ENCODE measurements at places on chromosomes 3 and 15.

DNA sequence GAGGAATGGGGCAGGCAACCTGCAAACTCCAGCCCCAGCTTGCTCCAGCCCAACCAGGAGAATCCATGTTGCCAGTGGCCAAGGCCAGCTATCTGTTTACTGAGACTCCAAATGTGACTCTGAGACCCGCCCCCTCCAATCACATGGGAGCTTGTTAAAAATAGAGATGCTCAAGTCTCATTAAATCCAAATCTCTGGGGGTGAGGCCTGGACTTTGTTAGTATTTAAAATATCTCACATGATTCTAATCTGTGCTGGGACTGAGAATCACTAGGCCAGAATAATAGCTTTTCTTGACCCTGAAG is 224.2 kb upstream of the TBL1XR1 start:
- no peak for DNase-seq

DNA sequence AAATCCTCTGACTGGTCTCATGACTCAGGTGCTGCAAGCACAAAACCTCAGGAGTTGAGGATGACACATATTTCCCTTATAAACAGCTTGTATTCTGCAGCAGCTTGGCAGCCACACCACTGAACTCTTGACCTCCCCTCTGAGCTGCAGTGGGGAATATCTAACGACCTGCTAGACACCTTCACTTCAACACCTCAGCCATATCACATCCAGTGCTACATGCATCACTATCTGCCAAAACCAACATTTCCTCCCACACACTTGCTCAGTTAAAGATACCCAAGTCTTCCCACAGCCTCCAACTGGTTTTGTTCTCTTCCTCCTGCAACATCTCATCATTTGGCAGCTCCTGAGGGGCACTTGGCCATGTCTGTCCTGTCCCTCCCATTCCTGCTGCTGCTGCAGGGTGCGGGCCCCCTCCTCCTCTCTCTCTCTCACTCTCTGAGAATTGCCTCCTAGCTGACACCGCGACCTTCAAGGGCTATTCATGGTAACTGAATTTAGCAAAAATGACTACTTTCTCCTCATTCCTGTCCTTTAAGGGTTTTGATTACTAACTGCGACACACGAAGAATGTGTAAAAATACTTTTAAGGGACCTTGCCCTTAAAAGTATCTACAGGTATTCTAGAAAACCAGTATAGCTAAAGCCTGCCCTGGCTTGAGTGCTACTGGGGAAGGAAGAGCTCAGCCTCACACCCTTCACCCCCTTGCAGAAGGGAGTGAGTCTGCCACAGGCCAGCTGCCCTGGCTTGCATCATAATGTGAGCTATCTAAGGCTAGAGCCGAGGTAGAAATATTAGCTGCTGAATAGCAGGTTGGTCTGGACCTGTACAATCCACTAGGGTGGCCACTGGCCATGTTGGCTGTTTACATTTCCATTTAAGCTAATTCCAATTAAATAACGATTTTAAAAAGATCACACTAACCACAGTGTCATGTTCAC is 5.0 kb upstream of the CCR9 start:
- DNase-seq = peak; percentile 19

DNA sequence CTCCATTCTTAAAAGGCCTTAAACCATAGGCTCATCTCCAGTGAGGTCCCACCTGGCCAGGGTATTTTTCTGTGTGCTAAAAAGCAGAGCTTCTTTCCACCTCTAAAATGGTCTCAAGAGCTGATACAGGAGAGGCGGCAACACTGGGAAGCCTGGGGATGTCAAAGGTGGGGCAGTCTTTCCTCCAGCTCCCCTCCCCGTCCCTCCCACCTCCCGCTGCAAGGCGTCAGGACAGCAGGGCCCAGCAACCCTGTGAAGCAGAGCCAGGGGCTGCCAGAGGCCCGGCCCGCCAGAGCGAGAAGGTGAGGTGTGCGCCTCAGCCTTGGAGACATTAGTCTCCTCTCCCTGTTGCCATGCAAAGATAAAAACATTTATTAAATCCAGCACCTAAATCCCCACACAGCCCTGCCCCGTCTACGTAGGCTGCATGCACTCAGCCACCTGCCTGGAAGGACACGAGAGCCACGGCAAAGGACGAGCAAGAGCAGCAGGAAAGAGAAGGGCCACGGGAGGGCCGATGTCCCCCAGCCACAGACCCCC is 75.6 kb downstream of the FAM174B start:
- DNase-seq = no peak

GRCh38 chr3:183975981-183976662 is 41.6 kb downstream of the ABCC5 start:
- peak; percentile 36 for DNase-seq

DNA sequence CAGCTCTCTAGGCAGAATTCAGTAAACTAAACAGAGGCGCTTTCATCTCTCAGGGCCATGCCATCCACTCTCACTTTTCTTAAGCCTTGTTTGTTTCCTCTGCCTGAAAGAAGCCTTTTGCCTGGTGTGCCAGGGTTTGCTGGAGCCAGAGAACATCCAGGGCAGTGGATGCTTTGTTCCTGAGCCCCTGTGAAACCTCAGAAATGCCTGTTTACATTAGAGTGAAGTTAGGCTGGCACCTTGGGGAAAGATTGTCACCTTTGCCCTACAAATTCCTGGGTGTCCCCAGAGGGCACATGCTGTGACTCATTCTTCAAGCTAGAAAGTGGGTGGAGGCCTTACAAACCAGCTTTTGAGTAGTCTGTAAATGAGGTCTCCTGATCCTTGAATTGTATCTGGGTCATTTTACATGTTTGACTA is 10.7 kb upstream of the TRAK1 start:
- peak; percentile 65 for DNase-seq

DNA sequence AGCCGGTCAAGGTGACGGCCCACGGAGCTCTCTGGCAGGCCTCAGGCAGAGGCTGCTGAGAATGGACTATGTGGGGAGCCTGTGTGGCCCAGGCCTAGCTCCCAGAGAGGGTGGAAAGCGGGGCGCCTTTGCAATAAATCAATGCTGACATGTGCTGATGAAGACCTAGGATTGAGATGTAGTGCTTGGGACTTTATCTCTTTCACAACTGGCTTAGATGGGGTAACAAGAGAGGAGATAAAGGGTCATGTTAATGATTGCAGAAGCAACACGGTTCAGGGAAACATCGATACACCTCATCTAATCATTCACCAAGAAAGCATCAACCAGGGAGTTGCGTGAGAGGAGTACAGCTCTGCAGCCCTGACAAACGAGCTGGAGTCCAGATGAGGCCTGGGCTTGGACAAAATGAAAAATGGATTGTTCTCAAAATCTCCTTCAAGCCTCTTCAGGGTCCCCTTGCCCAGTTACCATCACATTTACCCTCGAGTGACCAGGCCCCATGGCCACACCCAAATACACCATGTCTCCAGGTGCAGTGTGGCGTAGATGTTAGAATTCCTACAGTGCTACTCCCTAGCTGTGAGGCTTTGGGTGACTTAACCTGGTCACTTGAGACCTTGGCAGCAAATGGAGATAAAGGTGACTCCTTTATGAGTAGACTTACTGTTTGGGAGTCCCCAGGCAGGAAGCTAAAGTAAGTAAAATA is 146.4 kb upstream of the LIPC start:
- DNase-seq = no peak
